IMR-90 (cell line): ENCODE measurements at places on chromosomes 7 and 10. TPM values are rescaled to one million over a fixed set of nuclear protein-coding genes. Genes with fewer than 3 reads are reported as not detected.

DNA sequence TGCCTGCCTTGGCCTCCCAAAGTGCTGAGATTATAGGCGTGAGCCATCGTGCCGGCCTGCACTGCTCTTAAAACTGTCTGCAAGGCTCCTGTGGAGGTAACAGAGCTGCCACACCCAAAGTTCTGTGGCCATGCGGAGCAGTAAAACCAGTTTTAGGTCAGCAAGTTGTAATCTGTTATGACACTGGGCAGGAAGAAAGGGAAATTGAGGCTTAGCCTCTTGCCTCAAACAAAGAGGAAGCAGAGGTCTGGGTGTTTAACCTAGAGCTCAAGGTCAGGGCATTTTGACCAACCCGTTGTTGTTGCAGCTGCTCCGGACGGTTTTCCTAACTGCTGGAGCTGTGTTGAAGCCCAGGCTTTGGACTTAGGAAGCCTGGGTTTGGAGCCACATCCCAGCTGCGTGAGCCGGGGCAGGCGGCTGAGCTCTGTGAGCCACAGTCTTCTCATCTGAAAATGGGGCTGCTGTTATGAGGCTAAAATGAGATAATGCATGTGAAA, 7.4 kb upstream of the RRP12 start:
- DNase-seq = no peak
- no peaks in the 10 kb centered on the region for H3K4me1 ChIP-seq
- no peaks in the 10 kb centered on the region for H3K27me3 ChIP-seq
- no peaks in the 10 kb centered on the region for H3K36me3 ChIP-seq

The CLRN3 gene
- not detected in 2 replicates for total RNA-seq

- H3K4me3 ChIP-seq = no peak overlapping the region
- H3K4me1 ChIP-seq = no peaks in the 10 kb centered on the region
- H3K27me3 ChIP-seq = no peaks in the 10 kb centered on the region
- H3K36me3 ChIP-seq = no peaks in the 10 kb centered on the region
Observed at GRCh38 chr10:105973902-105974301, 1190.6 kb downstream of the SORCS1 start.

- no peak overlapping the region for H3K4me3 ChIP-seq
- H3K27me3 ChIP-seq = peaks cover 11% of the 10 kb centered on the region
- no peak overlapping the region for H3K27ac ChIP-seq
- peaks cover 3% of the 10 kb centered on the region; the same call in 1 of the 2 replicates for H3K4me1 ChIP-seq
Observed at GRCh38 chr10:110783509-110784107, 88.1 kb upstream of the PDCD4 start.

- H3K27ac ChIP-seq = no peak overlapping the region
- DNase-seq = no peak
- H3K27me3 ChIP-seq = no peaks in the 10 kb centered on the region
- no peaks in the 10 kb centered on the region for H3K36me3 ChIP-seq
- H3K4me1 ChIP-seq = no peaks in the 10 kb centered on the region
Observed at GRCh38 chr10:107434201-107434600, 269.7 kb upstream of the SORCS1 start.

GRCh38 chr7:68980011-68980410, 618.3 kb upstream of the AUTS2 start:
- H3K4me1 ChIP-seq = no peaks in the 10 kb centered on the region
- DNase-seq = no peak
- no peaks in the 10 kb centered on the region for H3K27me3 ChIP-seq
- no peak overlapping the region for H3K27ac ChIP-seq

DNA sequence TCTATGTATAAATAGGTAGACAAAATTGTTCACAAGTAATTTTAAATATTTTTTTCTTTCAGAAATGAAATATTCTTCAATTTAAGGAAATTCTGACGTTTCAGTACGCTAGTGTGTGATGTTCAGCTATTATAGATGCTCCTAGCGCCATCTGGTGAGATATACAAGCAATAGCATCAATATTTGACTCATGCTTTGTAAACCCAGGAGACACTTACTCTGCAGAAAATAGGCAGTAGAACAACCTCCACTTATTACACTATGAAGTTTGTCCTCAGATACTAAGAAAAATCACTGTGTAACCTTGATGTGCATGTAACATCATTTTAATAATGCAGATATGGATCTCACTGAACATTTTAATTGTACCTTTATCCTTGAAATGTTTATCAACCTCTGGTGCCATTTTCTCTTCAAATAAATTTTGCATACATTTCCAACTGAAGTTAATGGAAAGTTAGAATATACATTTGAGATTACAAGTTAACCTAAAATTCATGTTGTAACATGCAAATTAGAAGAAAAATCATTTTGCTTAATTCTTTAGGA, 151.5 kb upstream of the FAM3C start:
- DNase-seq = peak; percentile 78
- H3K27me3 ChIP-seq = peaks cover 4% of the 10 kb centered on the region
- 0 out of 2 replicates have a peak, but pooled peaks cover 3% of the 10 kb centered on the region for H3K4me1 ChIP-seq
